ENCODE measurements at places on chromosomes 16 and 17.

DNA sequence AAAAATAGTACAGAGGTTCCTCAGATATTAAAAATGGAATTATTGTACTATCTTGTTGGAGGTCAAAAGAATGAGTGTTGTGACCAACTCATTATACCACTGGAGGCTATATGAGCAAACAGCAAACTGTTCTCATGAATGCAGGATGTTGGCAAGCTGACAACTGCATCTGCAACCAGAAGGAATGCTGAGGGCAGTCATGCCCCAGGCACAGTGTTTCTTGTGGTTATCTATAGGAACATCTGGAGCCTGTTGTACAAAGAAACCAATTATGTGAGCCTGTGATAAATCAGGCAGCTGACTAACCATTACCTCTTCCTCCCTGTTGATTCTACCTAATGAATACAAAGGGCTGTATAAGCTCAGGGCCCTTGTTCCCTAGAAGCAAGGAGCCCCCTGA, 2057.1 kb downstream of the TP53TG3F start:
- no peak for DNase-seq

- no peak for DNase-seq
These were observed 70.1 kb downstream of the NLK start for GRCh38 chr17:28112606-28113005.

DNA sequence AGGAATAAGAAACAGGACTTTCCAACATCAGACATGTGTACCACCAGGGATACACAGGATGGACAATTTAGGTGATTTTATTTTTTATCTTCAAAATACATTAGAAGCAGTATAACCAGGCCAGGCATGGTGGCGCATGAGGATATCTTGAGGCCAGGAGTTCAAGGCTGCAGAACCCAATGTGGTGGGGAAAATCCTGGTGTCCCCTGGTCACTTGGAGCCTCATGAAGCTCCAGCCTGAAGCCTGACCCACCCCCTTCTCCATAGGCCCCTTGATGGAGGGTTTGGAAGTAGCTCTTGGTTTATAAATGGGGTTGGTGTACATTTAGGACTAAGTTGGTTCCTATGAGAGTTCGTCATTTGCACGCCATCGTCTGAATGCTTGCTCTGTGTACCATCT, 88.6 kb downstream of the MYH11 start:
- no peak for DNase-seq

DNA sequence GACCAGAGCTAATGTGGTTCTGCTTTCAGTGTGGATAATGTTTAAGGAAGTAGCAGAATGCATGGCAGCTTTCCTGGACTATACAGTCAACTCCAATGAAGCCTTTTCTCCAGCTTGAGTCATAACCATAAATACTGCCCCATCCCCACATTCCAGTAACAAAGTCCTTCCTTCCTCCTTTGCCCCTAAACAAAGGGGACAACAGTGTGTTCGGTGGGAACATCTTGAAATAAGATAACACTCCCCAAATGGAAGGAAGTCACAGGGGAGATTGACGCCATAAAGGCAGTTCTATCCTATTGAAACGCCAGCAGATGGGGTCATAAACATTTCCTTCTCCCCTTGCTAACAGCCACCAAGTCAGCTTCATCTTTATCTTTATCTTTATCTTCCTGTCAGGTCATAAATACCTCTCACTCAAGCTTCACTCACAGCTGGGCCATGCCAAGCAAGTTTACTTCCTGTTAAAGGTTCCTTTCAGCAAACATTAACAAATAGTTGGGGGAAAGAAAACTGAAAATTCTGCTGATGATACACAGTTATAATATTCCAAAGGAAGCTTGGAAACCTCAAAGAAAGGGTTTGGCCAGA, 136.7 kb downstream of the SNX11 start:
- DNase-seq, result no peak

DNA sequence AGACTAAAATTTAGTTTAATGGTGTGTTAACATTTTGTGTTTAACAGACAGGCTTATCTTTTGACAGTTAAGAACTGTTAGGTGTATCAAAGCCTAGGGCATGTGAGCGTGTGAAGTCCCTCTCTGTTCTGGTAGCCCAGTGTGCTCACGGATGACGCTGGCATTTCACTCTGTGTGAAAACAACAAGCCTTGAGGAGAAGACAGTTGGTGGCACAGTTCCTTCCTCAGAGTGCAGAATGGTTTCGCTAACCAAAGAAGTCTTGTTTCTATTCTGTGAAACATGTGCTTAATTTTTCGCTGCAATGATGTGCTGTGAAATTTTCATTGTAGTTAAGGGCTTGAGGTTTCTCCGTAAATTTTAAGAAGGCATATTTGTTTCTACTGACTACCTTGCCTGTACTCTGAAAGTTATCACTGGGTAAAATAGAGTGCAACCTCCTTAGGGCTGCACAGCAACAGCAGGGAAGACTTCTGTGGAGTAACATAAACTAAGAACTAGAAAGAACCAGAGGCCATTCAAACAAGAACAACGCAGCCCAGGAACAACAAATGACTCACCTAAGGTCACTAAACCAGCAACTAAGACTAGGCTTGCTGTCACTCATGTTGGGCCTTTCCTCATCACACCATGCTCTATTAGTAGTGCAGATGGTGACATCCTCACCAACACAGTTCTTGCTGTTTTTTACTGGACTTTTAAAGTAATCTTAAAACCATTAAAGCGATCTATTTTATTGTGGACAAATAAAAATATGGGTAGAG, 33.4 kb downstream of the BRD7 start:
- DNase-seq, result no peak

- no peak for DNase-seq
These were observed 16.0 kb downstream of the CSNK1D start for GRCh38 chr17:82257473-82257872.

DNA sequence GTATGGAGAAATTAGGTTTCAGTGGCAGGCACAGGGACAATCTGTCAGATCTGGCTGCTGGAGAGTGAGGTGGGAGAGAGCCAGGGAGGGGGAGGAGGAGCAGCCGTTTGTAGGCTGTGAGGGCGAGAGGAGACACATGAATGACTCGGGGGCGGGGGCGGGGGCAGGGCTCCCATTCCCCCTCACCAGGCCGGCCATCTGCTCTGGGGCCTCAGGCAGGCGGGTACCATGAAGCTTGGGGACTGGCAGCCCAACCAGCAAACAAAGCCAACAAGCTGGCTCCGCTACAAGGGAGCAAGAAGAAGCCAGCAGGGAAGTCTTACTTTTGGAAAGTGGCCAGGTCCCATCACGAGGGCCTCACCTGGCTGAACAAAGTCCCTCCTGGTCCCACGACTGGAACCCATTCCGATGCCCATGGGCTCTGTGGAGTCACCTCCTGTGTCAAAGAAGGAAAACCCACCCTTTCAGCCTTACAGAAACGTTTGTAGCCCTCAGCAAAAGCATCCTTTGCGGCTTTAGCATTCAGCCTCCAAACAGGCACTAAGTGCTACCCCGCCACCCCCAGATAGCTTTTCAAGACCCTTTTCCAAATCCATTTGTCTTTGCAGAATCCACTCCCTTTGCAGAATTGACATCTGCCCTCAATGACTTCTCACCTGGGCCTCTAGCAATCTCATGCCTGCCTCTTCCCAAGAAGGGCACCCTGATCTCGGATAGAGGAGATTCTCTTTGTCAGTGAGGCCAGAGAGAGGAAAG, 9.2 kb upstream of the SSTR2 start:
- no peak for DNase-seq

GRCh38 chr16:85754413-85754812, 3.5 kb upstream of the C16orf74 start:
- DNase-seq, result no peak

GRCh38 chr16:69293401-69293800, 17.7 kb upstream of the VPS4A start:
- no peak for DNase-seq

DNA sequence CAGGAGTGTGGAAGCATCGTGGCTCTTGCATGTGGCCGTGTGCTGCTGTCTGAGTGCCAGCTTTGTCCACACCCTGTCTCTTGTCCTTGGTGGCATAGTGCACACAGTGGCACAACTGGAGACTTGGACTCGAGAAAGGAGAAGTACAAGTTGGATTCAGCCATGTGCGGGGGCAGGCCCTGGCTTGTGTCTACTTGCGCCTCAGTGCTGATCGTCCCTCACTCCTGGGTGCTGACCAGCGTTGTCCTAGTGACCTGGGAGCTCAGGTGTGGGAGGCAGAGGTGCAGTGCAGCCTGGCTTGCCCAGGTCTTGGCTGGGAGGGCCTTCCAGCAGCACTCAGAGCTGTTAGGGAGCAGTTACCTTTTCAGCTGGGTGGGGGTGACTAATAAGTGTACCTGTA, 20.6 kb downstream of the MPRIP start:
- DNase-seq, result no peak

DNA sequence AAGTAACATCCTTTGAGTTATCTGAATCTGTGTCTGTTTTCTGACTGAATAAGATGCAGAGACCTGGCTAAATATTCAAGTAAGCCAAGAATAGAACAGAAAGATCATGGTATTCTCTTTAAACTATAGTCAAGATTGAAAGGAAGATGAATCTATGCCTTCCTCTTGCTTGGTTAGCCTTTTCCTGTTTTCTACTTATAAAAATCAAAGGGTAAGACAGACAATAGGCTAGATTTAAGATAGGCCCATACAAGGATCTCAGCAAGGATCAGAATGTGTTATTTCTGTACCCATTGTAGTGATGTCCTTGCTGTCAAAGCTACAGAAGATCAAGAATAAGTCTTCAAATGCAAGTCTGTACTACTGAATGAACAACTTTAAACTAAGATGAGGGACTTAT, 7.0 kb upstream of the CDR2 start:
- DNase-seq, result no peak

DNA sequence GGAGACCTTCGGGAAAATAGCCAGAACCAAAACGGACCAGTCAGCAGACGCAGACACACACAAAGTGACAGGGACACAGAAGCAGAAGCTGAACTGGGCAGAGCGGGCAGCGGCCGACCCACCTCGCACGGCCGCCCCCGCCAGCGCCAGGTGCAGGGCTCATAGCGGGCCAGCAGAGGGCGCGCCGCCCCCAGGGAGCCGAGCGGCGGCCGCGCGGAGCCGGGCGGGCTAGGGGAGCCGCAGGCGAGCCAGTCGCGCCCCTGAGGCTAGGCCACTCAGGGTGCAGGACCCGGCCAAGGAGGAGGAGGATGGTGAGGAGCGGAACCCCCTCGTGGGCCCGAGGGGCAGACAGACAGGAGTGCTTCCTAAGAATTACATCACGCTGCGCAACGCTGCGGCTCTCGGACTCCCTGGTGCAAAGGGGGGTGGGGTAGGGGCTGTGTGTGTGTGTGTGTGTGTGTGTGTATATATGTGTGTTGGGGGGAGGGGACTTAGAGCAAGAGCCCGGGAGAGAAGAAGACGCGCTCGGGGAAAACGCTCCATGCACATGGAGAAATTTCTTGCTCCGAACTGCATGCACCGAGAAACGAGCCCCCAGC, 913 bp upstream of the NOG start:
- no peak for DNase-seq

- DNase-seq, result no peak
These were observed 6.4 kb downstream of the HAP1 start for GRCh38 chr17:41728056-41728455.

DNA sequence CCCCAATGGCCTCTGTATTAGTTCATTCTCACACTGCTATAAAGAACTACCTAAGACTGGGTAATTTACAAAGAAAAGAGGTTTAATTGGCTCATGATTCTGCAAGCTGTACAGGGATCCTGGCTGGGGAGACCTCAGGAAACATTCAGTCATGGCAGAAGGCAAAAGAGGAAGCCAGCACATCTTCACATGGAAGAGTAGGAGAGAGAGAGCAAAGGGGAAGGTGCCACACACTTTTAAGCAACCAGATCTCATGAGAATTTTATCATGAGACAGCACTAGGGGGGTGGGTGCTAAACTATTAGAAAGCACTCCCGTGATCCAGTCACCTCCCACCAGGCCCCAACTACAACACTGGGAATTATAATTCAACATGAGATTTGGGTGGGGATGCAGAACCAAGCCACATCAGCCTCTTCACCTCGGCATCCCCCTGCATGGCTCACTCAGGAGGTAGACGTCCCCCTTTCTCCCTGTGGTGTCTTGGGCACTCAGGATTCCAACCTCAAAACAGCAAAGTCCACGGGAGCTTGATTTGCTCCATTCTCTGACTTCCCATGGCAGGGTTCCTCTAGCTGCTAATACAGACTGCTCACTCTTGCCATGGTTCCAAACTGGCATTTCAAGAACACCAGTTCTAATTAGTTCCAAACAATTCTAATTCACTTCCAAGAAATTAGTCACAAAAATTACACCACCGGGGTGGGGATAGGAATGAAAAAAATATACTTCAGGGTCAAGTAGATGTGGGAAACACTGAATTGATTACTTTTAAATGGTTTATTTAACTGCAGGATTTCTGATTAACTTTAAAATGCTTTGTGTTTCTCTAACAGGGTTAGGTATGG, 203.8 kb upstream of the HSBP1 start:
- DNase-seq, result no peak

DNA sequence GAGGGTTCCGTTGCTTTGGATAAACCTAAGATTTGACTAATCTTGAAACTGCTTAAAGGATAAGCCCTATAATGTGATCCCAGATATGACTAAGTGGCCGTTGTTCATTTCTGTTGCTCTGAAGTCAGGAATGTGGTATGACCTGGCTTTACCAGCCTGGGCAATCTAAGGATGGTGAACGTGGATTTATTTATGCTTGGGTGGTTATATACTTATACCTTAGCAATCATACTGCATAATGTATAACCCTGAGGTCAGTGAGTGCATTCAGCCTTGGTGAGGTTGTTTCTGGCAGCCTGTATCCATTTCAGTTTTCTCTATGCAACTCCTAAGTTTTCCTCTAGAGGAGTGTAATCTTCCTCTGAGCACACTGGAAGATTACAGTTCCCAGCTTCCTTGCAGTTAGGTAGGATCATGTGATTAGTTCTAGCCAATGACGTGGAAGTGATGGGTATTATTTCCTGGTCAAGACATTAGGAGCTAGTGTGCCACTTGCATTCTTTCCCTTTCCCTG, 41.9 kb downstream of the FTO start:
- DNase-seq, result no peak

DNA sequence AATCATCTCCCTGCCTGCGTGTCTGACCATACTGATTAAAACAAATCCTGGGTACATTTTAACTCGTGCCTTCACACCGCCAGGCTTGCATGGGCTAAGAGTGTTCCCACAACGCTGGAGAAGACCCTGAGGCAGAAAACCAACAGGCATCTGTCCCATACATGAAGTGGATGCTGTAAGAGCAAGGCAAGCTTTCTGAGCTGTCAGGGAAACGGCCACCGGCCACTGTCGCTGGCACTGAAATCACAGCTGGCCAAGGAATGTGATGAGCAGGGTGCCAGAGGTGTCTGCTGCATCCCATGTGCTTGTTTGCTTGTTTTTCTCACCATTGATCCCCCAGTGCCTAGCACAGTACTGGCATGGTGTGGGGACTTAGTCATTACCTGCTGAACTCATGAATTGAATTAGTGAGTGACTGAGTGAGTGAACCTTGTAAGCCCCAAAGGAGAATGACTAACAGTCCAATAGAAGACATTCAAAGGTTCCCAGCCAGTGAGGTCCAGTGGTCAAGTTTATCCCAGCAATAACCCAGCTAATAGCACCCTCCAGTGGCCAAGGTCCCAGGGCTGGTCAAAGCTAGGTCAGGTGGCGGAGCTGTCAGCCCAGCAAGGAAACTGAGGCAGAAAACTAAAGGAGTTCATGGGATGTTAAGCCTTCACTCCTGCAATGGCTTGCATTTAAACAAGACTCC, 92.7 kb upstream of the CDH5 start:
- DNase-seq, result no peak

All from NK-92 treated with Interleukin-12 subunit alpha and Interleukin-12 subunit beta, amount 100 ng/mL, for 24 hours (cell line).